WTC11 (cell line): ENCODE measurements at places on chromosomes 3 and 15. TPM values are rescaled to one million over a fixed set of nuclear protein-coding genes. Genes with fewer than 3 reads are reported as not detected.

Gene SELENOS
- 38.2 to 43.8 TPM (median 39.3 TPM) in 3 replicates for total RNA-seq

Gene GPR15
- 0.14 TPM in 1 of 3 replicates, not detected in the others for total RNA-seq

Gene DZIP1L
- total RNA-seq: 11.2 to 15.3 TPM (median 11.2 TPM) in 3 replicates

Gene MAP6D1
- total RNA-seq: 4.3 to 6.3 TPM (median 5.0 TPM) in 3 replicates

Gene CCR3
- total RNA-seq: not detected in 3 replicates

Gene TGM4
- not detected in 3 replicates for total RNA-seq

Gene TIMP4
- total RNA-seq: 4.1 to 11.8 TPM (median 4.8 TPM) in 3 replicates

Gene FBLN2
- total RNA-seq: 20.7 to 35.2 TPM (median 31.3 TPM) in 3 replicates

Gene STAC
- total RNA-seq: 5.5 to 6.4 TPM (median 5.6 TPM) in 3 replicates

Gene NANOGP8
- 1.9 to 2.1 TPM (median 1.9 TPM) in 3 replicates for total RNA-seq

Gene CIP2A
- total RNA-seq: 29.3 to 32.8 TPM (median 32.0 TPM) in 3 replicates

Gene HACL1
- 40.0 to 44.9 TPM (median 42.4 TPM) in 3 replicates for total RNA-seq

Gene GRK7
- total RNA-seq: not detected in 3 replicates

Gene CLDN16
- total RNA-seq: not detected in 3 replicates

Gene SLC6A11
- 0.85 to 1.5 TPM (median 1.1 TPM) in 3 replicates for total RNA-seq

- no peaks in the 10 kb centered on the region for H3K27me3 ChIP-seq
- H3K36me3 ChIP-seq: no peaks in the 10 kb centered on the region
- no peak overlapping the region for H3K4me3 ChIP-seq
- no peak overlapping the region for H3K27ac ChIP-seq
Observed at GRCh38 chr3:130823996-130824395, 69.9 kb upstream of the ATP2C1 start.

GRCh38 chr3:42849017-42849416 is 26.7 kb downstream of the CYP8B1 start:
- peaks cover 13% of the 10 kb centered on the region for H3K4me1 ChIP-seq
- no peaks in the 10 kb centered on the region for H3K36me3 ChIP-seq
- H3K27ac ChIP-seq: no peak overlapping the region
- H3K4me3 ChIP-seq: no peak overlapping the region

DNA sequence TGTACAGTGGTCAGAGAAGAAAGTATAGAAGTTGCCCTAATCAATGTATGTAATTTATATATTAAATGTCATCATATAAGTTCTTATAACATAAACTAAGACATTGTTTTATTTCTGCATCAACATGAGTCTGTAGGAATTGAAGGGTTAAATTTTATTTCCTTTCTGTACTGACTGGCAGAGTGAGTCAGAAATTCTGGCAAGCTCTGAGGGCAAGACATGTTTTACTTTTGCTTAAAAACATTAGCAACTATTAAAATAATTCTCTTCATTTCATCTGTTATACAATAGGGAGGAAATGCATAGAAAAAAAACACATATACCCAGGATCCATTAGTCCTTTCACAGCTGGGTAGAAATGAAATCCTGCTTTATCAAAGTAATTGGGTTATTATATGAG is 171.4 kb upstream of the ALCAM start:
- no peak for DNase-seq
- peaks cover 8% of the 10 kb centered on the region for H3K4me1 ChIP-seq
- peaks cover 11% of the 10 kb centered on the region; the same call in 1 of the 2 replicates for H3K36me3 ChIP-seq
- H3K4me3 ChIP-seq: no peak overlapping the region
- no peaks in the 10 kb centered on the region for H3K27me3 ChIP-seq
- H3K27ac ChIP-seq: no peak overlapping the region

DNA sequence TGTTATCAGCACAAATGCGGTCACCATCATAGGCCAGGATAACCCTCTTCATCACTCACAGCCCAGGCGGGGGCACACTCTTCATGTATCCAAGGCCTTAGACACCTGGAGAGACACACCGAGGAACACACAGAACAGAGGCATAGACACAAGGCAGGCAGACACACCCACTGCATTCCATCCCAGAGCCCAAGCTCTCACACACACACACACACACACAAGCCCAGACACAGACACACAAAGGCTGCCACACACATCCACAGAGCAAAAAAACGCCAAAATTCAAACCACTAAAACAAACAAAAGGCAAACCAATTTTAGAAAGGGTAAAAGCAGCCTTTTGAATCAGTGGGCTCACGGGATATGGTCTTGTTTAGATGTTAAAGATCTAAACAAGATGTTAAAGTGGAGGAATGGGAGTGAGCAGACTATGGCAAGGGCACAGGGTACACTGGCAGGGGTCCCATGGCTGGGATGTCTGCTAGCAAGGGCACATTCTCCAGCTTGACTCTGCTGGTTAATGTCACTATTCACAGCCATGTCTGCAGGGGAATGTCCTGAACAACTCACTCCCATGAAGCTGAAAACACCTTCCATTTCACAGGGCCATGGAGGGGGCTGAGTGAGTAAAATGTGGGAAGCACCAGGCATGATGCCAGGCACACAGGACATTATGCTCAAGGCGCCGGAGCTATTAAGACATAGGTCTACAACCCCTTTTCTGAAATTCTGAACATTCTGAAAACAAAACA is 14.9 kb upstream of the CRABP1 start:
- H3K4me1 ChIP-seq: peaks cover 36% of the 10 kb centered on the region
- H3K36me3 ChIP-seq: no peaks in the 10 kb centered on the region
- H3K4me3 ChIP-seq: no peak overlapping the region

DNA sequence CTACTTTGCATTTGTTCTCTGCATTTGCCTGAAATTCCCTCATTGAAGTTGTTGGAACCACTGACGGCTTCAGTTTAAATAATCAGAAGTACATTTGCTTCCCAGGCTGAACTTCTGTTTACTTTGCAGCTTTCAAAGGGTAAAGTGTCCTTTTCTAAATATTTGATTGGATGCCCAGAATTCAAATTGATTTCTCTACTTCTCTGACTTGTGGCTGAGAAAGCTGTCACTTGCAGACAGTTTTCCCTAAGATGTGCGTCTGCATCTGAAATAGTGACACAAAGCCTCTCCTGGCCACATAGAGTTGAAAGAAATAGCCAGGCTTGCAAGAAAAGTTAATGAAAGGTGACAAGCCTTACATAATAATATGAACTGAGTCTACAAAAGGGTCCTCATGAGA is 299.6 kb downstream of the THSD4 start:
- H3K36me3 ChIP-seq: no peaks in the 10 kb centered on the region
- no peak for DNase-seq
- no peaks in the 10 kb centered on the region for H3K27me3 ChIP-seq
- no peak overlapping the region for H3K27ac ChIP-seq
- H3K4me3 ChIP-seq: no peak overlapping the region

- H3K27ac ChIP-seq: peak overlapping the region; percentile 58
- no peak overlapping the region for H3K4me3 ChIP-seq
- no peak for DNase-seq
- H3K4me1 ChIP-seq: peaks cover 46% of the 10 kb centered on the region
- no peaks in the 10 kb centered on the region for H3K36me3 ChIP-seq
Observed at GRCh38 chr3:119302697-119303551, 8.7 kb downstream of the ARHGAP31 start.

- H3K27ac ChIP-seq: no peak overlapping the region
- no peaks in the 10 kb centered on the region for H3K4me1 ChIP-seq
- no peaks in the 10 kb centered on the region for H3K36me3 ChIP-seq
- H3K4me3 ChIP-seq: no peak overlapping the region
- no peaks in the 10 kb centered on the region; the same call in 1 of the 2 replicates for H3K27me3 ChIP-seq
- DNase-seq: no peak
Observed at GRCh38 chr3:34284959-34285826, 486.8 kb downstream of the PDCD6IP start.

- no peaks in the 10 kb centered on the region for H3K27me3 ChIP-seq
- H3K36me3 ChIP-seq: no peaks in the 10 kb centered on the region
- no peak for DNase-seq
- no peak overlapping the region for H3K4me3 ChIP-seq
Observed at GRCh38 chr3:148792516-148792915, 35.1 kb upstream of the CPB1 start.

- peaks cover 38% of the 10 kb centered on the region for H3K4me1 ChIP-seq
- peak; percentile 5 for DNase-seq
Observed at GRCh38 chr3:194272221-194272620, 78.9 kb downstream of the CPN2 start.

DNA sequence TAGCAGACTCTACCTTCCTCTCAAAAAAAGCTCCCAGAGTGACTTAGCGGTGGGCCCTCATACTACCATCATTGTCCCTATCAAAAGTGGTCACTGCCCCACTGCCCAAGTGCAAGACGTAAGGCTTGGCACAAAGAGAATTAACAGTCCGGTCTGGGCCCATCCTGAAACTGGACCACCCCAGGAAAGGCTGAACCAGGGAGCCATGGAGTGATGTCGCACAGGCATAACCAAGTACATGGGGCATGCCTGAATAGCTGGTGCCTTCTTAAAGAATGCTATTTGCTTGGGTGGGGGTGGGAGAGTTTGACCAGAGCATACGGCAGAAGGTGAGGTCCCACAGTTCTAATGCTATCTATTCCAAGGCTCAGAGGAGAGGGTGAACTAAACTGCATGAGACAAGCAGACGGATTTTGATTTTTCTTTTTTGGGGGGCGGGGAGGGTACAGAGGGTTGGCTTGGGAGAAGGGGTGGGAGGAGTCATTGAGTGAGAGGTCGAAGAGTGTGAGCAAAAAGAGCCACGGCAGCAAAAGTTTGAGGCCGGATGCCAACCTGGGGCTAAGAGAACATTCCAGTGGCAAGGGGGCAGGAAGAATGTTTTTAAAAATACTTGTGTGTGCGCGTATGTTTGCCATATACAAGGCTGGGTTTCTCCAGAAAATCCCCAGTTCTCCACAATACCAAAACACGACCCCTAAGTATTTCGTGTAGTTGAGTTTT is 50.2 kb downstream of the FAM174B start:
- DNase-seq: no peak
- H3K27me3 ChIP-seq: peaks cover 4% of the 10 kb centered on the region; the same call in 1 of the 2 replicates
- no peak overlapping the region for H3K27ac ChIP-seq
- no peak overlapping the region for H3K4me3 ChIP-seq
- peaks cover 4% of the 10 kb centered on the region; the same call in 1 of the 2 replicates for H3K4me1 ChIP-seq

- no peak overlapping the region for H3K4me3 ChIP-seq
- DNase-seq: no peak
- H3K27ac ChIP-seq: no peak overlapping the region
- H3K4me1 ChIP-seq: peaks cover 17% of the 10 kb centered on the region
- H3K27me3 ChIP-seq: no peaks in the 10 kb centered on the region
- H3K36me3 ChIP-seq: peaks cover 9% of the 10 kb centered on the region
Observed at GRCh38 chr15:56992725-56993124, 74.3 kb downstream of the TCF12 start.

DNA sequence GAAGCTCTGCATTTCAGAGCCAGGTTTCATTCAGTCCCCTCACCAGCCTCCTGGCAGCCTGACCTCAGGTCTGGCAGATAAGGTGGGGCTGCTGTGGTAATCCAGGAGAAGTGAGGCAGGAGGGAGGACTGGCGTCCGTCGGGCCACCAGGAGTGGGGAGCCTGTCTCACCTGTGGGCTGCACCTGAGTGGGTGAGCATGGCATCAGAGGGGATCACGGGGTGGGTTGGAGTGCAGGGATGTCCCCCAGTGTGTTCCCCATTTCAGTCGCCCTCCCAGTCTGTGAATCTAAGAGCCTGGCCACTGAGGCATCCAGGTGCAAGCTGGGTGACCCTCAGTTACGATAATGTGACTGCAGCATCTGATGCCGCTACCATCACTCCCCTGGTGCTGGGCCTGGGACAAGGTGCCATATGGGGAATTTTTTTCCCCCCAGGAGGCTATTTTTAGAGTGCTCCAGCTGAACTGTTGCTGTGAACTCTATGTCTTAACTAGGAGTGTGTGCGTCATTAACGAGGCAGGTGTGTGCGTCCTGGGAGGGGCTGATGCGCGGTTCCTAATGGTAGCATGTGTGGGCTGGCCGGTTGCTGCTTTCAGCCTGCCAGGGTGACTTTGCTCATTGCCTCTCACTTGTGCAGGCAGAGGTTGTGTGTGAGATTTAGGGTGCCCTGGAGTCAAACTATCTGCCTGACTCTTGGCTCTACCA is 165.2 kb downstream of the SLCO3A1 start:
- no peak for DNase-seq
- H3K36me3 ChIP-seq: no peaks in the 10 kb centered on the region
- no peak overlapping the region for H3K27ac ChIP-seq
- H3K27me3 ChIP-seq: no peaks in the 10 kb centered on the region
- H3K4me3 ChIP-seq: no peak overlapping the region
- no peaks in the 10 kb centered on the region; the same call in 1 of the 2 replicates for H3K4me1 ChIP-seq

- H3K4me3 ChIP-seq: no peak overlapping the region
- peaks cover 8% of the 10 kb centered on the region for H3K4me1 ChIP-seq
- peaks cover 26% of the 10 kb centered on the region for H3K27me3 ChIP-seq
- no peaks in the 10 kb centered on the region for H3K36me3 ChIP-seq
Observed at GRCh38 chr3:139940622-139941021, 5.6 kb downstream of the CLSTN2 start.

DNA sequence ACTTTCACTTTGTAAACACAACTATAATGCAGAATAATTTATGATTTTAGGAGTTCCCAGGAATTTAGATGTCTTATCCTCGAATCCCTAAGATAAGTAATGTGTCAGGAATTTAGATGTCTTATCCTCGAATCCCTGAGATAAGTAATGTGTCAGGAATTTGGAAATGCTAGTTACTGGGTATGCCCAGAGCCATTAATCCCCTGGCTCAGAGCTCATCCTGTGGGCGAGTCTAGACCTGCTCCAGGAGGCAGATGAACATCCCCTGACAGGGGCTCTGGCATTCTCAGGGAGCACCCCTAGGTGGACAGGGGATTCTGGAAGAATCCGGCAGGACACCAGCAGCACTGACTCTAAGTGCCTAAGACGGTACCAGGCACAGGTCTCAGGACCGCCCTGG is 163.3 kb downstream of the ARRDC4 start:
- no peak overlapping the region for H3K4me3 ChIP-seq
- H3K4me1 ChIP-seq: peaks cover 10% of the 10 kb centered on the region
- no peak for DNase-seq
- H3K36me3 ChIP-seq: no peaks in the 10 kb centered on the region
- H3K27ac ChIP-seq: no peak overlapping the region
- H3K27me3 ChIP-seq: no peaks in the 10 kb centered on the region; the same call in 1 of the 2 replicates

GRCh38 chr3:39000008-39000450 is 51.7 kb downstream of the SCN11A start:
- no peaks in the 10 kb centered on the region for H3K36me3 ChIP-seq
- peaks cover 8% of the 10 kb centered on the region for H3K4me1 ChIP-seq
- no peak for DNase-seq
- no peaks in the 10 kb centered on the region for H3K27me3 ChIP-seq
- no peak overlapping the region for H3K4me3 ChIP-seq
- no peak overlapping the region for H3K27ac ChIP-seq

GRCh38 chr3:157876556-157876955 is 229.7 kb downstream of the SHOX2 start:
- no peak overlapping the region for H3K4me3 ChIP-seq
- H3K36me3 ChIP-seq: peaks cover 28% of the 10 kb centered on the region
- no peaks in the 10 kb centered on the region for H3K4me1 ChIP-seq
- no peak for DNase-seq

- H3K4me1 ChIP-seq: no peaks in the 10 kb centered on the region; the same call in 1 of the 2 replicates
- no peak for DNase-seq
- no peak overlapping the region for H3K27ac ChIP-seq
- H3K27me3 ChIP-seq: no peaks in the 10 kb centered on the region; the same call in 1 of the 2 replicates
- no peak overlapping the region for H3K4me3 ChIP-seq
Observed at GRCh38 chr15:85941186-85941855, 138.3 kb upstream of the AGBL1 start.

- H3K27ac ChIP-seq: no peak overlapping the region
- H3K4me1 ChIP-seq: peaks cover 16% of the 10 kb centered on the region
- no peaks in the 10 kb centered on the region for H3K36me3 ChIP-seq
- no peaks in the 10 kb centered on the region for H3K27me3 ChIP-seq
Observed at GRCh38 chr3:52367891-52368880, 52.1 kb downstream of the DNAH1 start.

GRCh38 chr3:14574183-14574582 is 34.0 kb upstream of the GRIP2 start:
- H3K27me3 ChIP-seq: no peaks in the 10 kb centered on the region
- H3K27ac ChIP-seq: no peak overlapping the region
- no peak for DNase-seq
- H3K4me1 ChIP-seq: peaks cover 17% of the 10 kb centered on the region
